NCI-H524 (cell line): ENCODE measurements at places on chromosomes 11 and 22.

DNA sequence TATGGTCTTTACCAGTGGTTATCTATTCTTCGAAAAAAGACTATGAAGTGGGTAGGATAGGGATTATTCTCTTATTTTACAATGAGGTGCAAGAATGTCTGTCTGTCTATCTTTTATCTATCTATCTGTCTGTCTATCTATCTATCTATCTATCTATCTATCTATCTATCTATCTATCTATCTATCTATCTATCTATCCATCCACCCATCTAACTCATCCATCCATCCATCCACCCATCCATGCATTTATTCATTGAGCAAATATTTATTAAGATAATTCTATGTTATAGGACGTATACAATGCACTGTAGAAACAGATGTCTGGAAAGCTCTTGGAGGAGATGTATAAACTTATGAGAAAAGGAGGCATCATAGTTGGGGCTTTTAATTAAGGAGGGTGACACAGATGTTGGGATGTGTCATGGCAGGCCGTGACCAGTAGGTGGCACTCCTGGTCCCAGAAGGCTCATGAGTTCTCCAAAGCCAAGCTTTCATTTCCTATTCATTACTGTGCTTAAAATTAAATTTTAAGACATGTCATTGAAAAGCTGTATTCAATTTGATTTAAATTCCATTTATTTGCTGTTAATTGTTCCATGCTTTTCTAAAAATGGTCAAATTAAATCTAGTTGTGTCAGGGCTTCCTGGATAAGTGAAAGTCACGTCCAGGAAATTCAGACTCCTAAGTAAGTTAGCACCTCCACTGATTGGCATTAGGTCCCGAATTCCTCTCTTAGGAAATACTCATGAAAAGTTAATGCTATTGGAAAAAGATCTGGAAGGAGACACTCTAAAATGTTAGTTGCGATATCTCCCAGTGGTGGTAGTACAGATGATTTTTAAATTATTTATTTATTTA is 19.0 kb upstream of the E2F8 start:
- peak; percentile 45 for DNase-seq

DNA sequence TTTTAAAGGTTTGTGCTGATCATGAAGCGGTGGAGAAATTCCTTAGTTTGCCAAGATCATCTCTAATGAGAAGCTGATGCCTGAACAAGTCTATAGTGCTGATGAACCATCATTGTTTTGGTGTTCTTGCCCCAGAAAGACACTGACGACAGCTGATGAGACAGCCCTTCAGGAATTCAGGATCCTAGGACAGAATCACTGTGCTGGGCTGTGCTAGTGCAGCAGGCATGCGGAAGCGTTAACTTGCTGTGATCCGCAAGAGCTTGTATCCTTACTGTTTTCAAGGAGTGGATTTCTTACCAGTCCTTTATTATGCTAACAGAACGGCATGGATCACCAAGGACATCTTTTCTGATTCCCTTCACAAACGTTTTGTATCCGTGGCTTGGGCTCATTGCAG is 104.1 kb downstream of the TBC1D22A start:
- no peak for DNase-seq

DNA sequence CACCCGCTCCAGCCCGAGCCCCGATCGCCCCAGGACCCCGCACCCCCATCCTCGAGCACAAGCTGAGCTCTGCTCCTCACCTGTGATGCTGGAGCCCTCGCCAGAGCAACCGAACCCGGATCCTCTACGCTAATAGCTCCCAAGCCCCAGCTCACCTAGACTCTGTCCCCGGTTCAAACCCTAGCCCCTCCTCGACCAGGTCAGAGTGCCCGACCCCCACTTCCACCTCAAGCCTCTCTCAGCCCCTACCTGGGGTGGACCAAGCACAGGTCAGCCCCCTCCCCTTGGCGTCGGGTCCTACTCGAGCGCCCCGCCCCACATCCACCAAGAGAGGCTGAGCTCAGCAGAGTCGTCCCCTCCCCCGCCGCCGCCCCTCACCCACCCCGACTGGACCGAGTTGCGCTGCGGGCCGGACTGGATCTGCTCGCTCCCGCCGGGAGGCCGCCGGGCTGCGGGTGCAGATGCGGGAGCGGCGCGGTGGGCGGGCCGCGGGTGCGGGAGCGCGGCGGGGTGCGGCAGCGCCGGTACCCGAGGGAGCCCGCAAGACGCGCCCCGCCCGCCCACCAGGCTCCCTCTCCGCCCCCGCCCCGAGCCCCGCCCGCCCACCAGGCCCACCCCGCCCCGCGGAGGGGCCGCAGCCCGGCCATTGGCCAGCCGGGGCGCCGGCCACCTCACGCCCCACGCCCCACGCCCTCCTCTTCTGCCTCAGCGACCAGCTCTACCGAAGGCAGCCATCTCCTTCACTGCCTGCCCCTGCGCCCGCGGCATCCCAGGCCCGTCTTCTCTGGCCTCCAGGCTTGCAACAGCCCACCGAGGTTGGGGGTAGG is 577 bp upstream of the DKK3 start:
- DNase-seq = no peak

GRCh38 chr11:79922641-79923040 is 481.8 kb upstream of the TENM4 start:
- no peak for DNase-seq

GRCh38 chr11:91796999-91797398 is 427.6 kb upstream of the FAT3 start:
- DNase-seq = no peak

DNA sequence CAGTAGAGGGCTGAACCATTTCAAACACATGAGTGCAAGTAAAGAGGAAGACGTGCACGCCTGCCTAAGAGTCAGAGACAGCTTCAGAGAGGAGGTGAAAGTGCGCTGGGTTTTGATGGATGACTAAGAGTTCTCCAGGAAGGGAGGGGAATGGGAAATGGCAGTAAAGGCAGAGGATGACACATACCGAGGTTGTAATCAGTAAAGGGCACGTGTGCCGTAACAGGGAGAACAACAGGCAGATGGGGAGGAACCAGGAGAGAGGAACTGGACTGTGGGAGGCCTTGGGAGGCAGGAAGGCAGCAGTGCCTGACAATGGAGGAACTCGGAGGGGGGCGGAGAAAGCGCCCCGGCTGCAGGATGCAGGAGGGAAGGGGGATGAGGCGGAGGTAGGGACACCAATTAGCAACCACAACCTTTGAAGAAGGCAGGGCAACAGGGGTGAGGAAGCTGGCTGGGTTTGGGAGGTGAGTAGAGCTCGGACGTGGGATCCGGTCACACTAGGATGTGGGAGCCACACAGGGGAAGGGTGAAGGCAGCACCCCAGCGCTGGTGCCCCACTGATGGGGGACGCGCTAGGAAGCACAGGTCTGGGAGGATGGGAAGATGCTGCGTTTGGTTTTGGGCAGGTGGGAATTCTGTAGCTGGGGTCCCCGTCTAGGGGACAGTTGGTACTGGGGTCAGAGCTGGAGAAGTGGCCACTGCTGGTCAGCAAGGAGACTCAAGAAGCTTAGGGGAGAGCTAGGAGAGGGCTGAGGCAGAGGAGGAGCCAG is 67.4 kb downstream of the SCUBE1 start:
- DNase-seq = no peak

GRCh38 chr22:39454385-39454871 is 2.4 kb upstream of the MGAT3 start:
- DNase-seq = no peak

- no peak for DNase-seq
These were observed 652 bp upstream of the PVALB start for GRCh38 chr22:36817525-36817848.

GRCh38 chr11:10809373-10810160 is 841 bp upstream of the EIF4G2 start:
- peak; percentile 64 for DNase-seq

GRCh38 chr11:27599217-27599616 is 92.6 kb upstream of the LIN7C start:
- DNase-seq = no peak

GRCh38 chr11:130379276-130379675 is 49.1 kb downstream of the ADAMTS8 start:
- DNase-seq = no peak

DNA sequence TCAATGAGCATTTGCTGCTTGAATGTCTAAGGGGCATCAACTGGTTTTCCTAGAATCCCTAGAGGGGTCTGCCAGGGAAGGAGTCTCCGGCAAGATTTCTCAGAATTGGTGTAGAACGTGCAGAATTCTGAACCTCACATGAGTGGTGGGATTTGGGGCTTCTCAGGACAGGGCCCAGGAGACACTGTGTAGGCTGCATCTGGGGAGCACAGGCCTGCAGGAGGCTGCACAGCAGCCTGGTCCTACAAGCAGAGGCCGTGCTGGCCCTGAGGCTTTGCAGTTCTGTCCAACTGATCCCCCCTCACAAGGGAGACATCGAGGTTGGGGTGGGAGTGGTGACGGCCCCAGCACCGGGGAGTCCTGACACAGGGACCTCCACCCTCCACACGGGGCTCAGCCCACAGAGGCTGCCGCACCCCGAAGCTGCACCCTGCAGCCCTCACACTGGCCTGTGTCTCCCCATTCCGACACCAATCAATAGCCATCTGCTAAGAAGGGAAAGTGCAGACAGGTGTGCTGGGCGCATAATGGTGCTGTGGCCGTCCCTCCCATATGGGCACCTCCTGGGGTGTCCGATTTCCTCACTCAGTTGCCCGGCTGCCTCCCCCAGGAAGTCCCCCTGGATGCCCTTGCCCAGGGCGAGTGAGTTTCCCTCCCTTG is 688.1 kb downstream of the BRD1 start:
- peak; percentile 3 for DNase-seq

GRCh38 chr11:111310088-111310487 is 11.7 kb downstream of the POU2AF3 start:
- peak; percentile 56 for DNase-seq

- no peak for DNase-seq
These were observed 5.3 kb upstream of the NAA40 start for GRCh38 chr11:63933459-63933858.

DNA sequence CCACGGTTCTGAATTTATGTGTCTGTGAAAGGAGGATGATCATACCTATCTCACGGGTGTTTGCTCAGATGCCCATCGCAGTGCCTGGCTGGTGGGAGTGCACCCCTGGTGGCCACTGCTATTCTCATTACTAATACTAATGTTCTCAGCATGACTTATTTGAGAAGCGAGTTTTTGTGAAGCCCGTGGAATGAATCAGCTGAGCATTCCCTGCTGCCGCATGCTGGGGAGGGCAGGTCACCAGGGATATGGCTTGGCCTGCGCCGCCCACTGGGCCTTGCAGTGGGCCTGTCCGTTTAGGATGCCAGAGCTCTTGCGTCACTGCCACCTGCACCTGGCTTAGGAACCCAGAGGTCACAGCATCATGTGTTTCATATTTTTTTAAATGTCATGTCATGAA is 16.9 kb downstream of the CTTN start:
- no peak for DNase-seq

GRCh38 chr11:8735094-8735493 is 52.5 kb downstream of the RPL27A start:
- DNase-seq = no peak
